ENCODE measurements at places on chromosomes 7 and 10.

DNA sequence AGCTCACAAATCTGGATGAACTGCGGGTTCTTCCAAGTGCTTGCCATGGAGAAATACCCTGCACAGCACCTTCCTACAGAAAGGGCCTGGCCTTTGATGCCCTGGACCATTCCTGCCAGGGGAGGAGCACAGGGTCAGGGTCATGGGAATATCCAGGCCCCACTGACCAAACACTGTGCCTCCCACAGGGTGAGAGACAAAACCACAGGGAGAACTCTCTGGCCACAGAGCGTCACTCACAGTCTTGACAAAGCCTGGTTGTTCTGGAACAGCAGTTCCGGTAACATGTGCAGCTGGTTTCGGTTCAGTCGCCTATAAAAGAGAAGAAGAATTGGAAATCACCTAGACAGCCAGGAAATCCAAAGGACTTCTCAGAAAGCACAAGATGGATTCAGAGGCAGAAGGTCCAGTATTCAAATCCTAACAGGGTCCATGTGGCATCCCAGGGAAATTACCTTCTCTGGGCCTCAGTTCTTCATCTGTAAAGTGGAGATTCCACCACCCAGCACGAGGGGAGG lies 28.1 kb downstream of the SLIT1 start:
- DNase-seq = no peak

DNA sequence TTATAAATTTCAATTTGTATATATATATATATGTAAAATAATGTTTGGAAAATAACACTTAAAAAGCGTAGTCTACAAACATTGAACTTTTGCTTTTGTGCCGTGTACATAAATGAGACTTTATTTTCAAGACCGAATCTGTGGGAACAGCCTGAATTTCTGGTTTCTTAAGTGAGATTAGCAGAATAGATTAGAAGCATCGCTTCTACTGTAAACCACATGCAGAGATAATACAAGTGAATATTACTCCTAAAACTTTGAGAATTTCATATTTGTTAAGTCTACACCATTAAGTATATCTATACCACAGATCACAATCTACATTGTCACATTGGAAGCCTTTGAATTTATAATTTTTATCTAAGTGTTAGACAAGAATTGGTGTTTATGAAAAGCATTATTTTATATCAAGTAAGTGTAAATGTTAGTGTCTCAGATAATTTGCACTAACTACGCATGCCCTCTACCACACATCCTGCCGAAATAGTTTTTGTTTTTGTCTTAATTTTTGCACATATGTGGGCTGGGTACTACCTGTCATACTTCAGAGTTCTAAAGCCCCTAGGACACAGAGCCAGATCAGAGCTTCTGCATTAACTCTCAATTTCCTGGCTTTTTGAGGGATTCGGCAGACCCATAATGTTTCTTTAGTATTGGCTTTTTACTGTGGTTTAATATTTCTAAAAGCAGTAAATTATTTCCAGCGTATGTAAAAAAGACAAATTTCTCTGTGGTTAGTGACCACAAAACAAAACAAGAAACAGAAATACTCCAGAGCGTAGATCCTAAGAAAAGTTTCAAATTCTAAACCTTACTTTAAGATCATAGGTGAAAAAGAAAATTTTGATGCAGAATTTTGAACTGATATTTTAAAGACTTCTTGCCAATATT lies 20.0 kb downstream of the TWIST1 start:
- no peak for DNase-seq

- DNase-seq = no peak
Observed at GRCh38 chr7:122770686-122771335, 68.1 kb upstream of the RNF148 start.

DNA sequence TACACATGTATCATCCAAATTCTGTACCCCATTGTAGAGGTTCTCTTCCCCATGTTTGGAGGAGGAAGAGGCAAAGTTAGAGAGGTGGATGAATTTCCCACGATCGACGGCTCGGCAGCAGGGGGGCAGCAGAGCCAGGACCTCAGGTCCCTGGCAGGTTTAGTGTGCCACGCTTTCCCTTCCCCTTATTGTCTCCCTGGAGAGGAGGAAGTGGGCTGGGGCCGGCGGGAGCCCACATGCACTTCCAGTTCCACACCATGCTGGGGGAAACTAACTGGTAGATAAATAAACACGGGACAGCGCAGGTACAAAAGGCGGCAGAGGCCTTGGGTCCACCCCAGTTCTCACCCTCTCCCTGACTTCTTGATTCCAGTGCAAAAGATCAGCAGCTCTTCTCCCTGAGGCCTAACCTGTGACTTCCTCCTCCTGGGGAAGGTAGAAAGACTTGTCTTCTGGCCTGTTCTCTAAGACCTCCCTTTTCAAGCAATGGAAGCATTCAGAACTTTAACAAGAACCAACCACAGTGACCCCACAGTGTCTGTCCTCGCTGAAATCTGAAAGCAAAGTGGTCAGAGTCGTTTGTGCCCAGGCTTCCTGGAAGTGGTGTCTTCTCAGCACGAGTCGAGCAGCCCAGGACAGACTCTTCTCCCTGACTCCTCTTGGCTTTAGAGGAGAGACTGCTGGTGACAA lies 30.5 kb upstream of the SRGN start:
- no peak for DNase-seq

DNA sequence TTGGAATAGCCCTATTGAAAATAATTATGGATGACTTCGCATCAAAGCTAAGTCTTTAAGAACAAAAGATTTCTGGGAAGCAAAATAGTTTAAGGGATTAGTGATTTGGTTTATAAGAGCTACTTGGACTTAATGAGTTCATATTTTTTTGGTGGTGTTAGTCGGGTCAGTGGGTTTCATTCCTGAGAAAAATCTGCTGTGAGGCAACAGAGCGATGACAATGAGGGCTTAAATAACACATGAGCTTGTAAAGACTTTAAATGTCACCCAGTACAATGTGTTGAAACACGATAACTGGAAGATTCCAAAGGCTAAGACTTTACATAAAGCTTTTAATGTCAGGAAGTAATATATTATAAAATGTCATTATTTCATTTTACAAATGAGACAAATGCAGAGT lies 178.8 kb downstream of the ARL4A start:
- DNase-seq = no peak

Measured in CD4-positive, alpha-beta T cell (primary cell).